Stimulated activated CD4-positive, alpha-beta T cell treated with anti-CD3 and anti-CD28 coated beads, TNF-alpha, amount 100 ng/mL, for 24 hours (primary cell): ENCODE measurements at places on chromosomes 7 and 10.

DNA sequence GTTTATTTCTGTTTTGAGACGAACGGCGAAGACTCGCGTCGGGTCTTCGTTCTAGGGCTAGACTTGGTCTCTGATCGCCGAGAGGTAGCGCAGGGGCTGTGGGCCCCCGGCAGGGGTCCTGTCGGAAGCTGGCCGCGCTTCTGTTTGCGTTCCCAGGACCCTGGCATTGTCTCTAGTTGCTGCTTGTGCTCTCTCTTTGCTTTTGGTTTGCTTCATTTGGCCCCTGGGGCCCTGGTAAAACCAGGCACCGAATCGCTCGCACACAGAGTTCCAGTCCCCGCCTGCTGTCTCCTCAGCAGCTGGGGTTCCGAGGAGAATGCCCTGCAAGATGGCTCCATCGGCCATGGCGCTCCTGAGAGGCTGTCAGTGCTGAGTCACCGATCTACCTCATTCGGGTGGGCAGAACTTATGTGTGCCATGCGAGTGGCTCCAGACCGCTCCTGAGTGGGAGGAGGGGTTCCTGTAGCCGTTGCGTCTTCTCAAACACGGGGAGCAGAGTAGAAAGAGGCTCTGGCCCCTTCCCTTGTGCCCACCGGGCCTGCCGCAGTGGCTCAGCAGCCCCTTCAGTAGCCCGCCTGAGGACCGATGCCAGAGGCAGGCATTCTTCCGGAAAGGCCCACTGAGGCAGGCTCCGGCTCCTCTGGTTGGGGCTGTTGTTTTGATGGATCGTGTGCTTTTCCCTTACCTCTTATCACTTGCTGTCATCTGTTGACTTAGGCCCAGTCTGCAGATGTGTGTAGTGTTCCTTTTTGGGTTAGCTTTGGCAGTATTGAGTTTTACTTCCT, 826 bp downstream of the CHPF2 start:
- DNase-seq = peak; percentile 74

DNA sequence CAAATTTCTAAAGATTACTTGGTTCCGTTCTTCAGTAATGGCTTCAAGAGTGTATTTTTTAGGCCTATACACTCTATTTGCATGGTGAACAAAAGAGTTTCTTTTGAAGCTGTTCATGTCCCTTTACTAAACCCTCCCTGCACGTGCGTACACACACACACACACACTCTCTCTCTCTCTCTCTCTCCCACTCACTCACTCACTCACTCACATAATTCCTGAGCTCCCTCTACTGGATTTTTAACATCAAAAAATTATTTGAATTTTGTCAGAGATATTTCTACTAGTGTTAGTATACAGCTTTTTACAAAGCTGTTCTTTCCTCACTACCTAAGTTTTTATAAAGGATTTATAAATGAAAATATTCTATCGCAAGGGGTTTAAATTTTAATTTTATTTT, 85.9 kb downstream of the UBE3C start:
- DNase-seq = no peak

DNA sequence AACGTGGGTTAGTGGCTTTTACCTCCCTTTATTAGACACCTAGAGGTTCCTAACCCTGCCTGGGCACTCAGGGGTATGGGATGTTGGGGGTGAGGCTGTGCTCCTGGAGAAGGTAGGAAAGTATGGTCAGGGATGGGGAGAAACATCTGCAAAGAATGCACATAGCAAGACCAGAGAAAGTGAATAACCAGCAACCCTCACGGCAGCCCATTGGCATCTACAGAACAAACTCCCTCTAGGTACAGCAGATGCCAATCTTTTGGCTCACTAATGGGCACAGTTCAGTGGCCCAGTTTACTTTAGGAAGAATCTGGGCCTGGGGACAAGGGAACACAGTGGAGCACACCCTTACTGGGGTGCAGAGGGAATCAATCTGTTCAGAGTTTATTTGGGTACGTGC, 143.9 kb downstream of the JAZF1 start:
- no peak for DNase-seq

GRCh38 chr10:110141185-110141584, 66.2 kb upstream of the MXI1 start:
- no peak for DNase-seq

DNA sequence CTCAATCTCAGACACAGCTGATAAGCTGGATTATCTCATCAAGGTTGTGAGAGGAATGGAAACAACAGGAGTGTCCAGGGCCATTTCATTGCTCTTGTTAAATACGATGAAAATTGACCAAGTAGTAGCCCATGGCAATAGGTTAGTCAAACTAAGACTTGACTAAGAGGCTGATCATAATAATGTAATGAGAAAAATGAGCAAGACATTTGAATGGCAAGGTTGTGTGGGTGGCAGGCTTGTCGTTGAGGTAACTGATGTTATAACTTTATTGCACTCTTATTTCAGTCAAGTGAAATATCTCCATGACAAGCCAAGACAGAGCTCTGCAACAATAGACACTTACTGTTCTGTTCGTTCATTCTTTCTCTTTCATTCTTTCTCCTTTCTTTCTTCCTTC, 532.0 kb downstream of the GATA3 start:
- DNase-seq = no peak

GRCh38 chr10:128128582-128128981, 2.4 kb upstream of the MKI67 start:
- DNase-seq = no peak

GRCh38 chr10:48365668-48366067, 59.2 kb downstream of the MAPK8 start:
- no peak for DNase-seq

DNA sequence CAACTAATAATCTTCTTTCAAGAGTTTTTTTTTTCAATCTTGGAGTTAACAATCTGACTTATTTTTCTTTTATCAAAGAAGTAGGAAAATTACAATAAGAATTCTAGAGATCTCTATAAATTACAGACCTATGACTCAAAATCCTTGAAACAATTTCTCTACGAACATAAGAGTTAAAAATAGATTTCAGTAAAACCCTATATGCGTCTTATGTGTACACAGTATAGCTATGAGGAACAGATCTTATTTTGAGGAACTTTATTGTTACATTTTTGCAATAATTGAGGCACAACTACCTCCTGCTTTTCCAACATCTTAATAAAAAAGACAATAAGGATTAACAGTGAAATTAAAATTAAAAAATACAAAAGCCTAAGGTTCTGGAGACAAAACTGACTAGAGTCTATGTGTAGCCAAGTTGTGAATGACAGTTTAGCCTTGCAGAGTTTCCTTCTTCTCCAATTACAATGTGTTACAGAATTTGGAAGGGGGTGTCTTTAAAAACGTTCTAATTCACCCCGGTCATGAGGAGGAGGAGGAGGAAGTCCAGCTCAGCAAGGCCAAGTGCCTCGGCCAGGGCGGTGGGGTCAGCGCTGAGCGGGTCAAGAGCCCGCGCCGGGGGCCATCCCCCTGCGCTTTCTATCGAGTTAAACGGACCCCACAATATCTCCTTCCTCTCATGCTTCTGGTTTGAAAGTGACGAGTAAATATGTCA, 40.5 kb downstream of the AMZ1 start:
- DNase-seq = no peak

DNA sequence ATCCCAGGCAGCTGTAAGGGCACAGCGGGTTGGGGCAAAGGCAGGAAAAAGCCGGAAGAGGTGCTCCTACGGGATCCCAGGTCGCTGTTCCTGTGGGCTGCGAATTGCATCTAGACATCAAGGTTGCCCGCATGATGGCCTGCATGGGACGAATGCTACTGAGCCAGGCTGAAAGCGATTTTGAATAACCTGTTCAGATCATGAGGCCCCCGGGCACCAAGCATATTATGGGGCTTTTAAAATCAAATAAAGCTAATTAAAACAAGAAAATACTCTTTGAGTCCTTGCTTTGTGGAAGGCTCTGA, 37.1 kb downstream of the CAMK2B start:
- no peak for DNase-seq

GRCh38 chr7:27802999-27803398, 63.0 kb downstream of the TAX1BP1 start:
- no peak for DNase-seq
